ENCODE measurements at places on chromosomes 11 and 22.

GRCh38 chr11:1125803-1126202, 31.9 kb upstream of the MUC5AC start:
- H3K27ac ChIP-seq = no peak overlapping the region
- DNase-seq = peak; percentile 18
- no peaks in the 10 kb centered on the region for H3K27me3 ChIP-seq
- H3K36me3 ChIP-seq = no peaks in the 10 kb centered on the region
- H3K4me1 ChIP-seq = no peaks in the 10 kb centered on the region

GRCh38 chr22:30606455-30607299, at the start of gene TCN2:
TCN2 (plus strand) TSS chr22:30607174; CDS start chr22:30607332, 158 bp downstream.
- peaks cover 8% of the 10 kb centered on the region for H3K36me3 ChIP-seq
- H3K4me1 ChIP-seq = peaks cover 37% of the 10 kb centered on the region
- peak; percentile 89 for DNase-seq

DNA sequence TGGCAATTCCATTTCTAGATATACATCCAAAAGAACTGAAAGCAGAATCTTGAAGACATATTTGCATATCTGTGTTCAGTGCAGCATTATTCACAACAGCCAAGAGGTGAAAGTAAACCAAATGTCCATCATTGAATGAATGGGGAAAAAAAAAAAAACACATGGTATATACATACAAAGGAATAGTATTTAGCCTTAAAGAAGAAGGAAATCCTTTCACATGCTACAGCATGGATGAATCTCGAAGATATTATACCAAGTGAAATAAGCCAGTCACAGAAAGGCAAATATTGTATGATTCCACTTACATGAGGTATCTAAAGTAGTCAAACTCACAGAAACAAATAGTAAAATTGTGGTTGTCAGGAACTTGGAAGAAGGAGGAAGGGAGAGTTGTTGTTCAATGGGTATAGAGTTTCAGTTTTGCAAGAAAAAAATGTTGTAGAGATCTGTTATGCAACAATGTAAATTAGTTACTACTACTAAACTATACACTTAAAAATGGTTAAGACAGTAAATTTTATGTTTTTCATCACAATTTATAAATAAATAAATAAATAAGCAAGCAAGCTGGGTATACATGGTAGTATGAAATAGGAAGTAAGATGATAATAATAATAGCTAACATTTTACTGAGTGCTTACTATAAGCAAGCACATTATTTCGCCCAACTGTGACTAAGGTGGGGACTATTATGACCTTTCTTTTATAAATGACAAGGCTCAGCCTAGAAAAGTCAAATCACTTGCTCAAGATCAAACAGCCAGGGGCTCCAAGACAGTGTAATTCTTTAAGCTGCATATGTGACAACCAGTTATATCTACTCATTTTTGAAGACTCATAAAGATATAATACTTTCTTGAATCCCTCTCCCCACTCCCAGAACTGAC, 50.0 kb downstream of the FAM168A start:
- H3K27ac ChIP-seq = no peak overlapping the region
- H3K36me3 ChIP-seq = no peaks in the 10 kb centered on the region
- H3K4me3 ChIP-seq = no peak overlapping the region
- DNase-seq = no peak
- no peaks in the 10 kb centered on the region for H3K27me3 ChIP-seq

- H3K4me3 ChIP-seq = no peak overlapping the region
- no peaks in the 10 kb centered on the region for H3K27me3 ChIP-seq
- no peaks in the 10 kb centered on the region for H3K4me1 ChIP-seq
- no peak overlapping the region for H3K27ac ChIP-seq
- H3K36me3 ChIP-seq = no peaks in the 10 kb centered on the region
Measured at GRCh38 chr22:47872761-47873535, 1110.5 kb downstream of the TBC1D22A start.
